Activated CD8-positive, alpha-beta memory T cell treated with anti-CD3 and anti-CD28 coated beads, Interleukin-2, amount 50 U/mL, for 48 hours (primary cell): ENCODE measurements at places on chromosomes 7 and 10.

DNA sequence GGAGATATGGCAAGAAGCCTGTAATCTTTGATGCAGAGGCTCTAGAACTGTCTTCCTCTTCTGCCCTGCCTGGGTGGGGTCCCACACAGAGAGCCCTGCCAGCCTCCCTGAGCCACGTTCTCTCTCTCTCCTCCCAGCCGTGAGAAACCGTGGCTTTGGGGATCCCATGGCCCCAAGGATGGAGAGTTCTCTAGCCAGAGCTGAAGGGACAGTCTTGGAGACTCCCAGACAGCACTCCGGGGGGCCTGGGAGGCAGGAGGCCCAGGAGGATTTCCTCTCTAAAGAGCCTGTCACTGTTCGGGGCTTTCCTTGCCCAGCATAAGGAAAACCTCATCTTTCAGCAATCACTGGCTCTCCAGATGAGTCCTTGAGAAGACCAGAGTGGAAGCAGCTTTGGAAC lies 227.1 kb downstream of the ARHGAP12 start:
- no peak for DNase-seq

DNA sequence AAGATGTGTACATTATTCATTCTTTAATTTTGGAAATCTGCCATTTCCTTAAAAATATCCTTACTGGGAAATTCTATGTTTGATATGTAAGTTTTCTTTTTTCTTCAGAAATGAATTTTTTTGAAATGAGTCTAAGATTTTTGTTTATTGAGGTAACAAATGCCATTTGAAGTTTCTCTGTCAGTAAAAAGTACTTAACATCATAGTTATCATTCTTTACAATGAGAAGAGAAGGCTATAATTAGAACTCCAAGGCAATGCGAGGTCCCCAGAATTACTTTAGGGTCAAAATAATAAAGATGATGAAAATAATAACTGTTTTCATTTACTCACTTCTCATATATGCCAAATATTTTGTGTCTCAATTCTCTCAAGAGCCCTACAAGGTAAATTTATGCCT lies 37.0 kb upstream of the RHOBTB1 start:
- DNase-seq, result no peak

DNA sequence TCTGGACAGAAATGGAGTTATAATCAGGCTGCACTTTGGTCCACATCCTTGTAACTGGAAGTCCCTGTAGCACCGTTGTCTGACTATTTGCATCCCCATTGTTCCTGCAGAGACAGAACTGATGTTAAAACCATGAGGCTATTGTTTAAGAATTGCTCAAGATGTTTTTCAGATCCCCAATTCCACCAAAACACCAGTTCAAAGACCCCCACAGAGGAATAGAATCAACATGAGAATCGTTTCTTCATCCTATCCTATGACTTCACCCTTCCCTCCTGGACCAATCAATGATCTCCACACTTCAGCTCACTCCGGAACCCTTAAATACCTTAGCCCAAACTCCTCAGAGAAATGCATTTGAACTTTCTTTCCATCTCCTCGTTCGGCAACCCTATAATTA lies 57.1 kb upstream of the GRID1 start:
- no peak for DNase-seq

- peak; percentile 89 for DNase-seq
These were observed 22.8 kb downstream of the RGR start for GRCh38 chr10:84267503-84268126.

DNA sequence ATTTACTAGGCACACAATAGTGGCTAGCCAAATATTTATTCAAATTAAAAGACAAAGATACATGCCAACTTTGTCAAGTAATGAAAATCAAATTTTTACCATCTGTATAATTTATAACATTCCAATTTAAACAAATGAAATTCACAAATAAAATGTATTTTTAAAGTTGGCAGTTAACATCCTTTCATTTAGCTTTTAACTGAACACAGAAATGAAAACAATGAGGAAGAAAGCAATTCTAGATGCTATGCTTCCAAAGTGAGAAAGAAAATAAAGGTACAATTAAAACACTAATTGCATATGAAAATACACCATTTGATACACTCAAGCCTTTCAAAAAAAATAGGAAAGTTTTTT lies 123.1 kb downstream of the MPP7 start:
- DNase-seq, result no peak

DNA sequence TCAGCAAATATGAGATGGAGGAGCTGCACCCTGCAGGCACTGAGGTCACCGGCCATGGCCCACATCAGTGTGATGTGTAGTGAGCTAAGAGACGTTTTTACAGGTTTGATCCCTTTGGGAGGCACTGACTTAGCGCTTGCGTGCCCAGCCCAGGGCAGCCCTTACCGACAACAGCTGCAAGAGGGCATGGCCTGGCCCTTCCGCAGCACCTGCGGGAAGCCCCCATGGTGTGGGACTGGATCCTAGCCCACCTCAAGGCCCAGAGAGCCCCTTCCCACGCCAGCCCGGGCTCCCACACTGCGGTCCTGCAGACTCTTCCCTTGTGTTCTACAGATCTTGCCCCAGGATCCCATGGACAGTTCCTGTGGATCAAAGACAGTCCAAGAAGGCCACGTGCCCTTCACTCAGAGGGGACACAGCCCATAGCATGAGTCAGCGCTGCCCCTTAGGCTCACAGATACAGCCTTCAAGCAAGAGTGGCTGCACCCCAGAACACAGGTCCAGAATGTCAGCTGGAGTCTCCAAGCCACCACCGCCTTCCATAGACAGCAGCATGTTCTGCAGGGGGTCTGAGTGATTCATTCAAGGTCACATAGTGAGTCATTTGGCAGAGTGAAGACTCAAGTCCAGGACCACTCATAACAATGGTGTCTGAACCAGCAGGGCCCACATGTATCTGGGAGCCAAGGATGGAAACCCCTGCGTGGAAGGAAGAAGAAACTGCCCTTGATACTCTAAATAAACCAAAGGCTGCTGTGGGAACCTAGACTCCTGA lies 25.4 kb downstream of the TLL2 start:
- DNase-seq, result no peak

- DNase-seq, result no peak
These were observed 58.1 kb downstream of the WNT2 start for GRCh38 chr7:117264716-117265115.

DNA sequence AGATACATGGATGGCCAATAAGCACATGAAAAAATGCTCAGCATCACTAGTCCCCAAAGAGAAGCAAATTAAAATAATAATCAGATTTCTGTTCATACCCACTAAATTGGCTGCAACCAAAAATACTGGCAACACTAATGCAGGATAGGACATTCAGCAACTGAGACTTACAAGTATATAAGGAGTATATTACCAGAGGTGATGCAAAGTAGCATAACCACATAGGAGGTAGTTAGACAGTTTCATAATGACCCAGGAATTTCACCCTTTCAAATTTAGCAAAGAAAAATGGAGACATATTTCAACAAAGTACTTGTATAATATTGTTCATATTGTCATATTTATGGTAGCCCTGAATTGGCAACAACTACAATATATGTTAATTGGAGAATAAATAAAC lies 727.8 kb downstream of the GRID1 start:
- DNase-seq, result no peak

GRCh38 chr10:49606981-49607535 lies 3.1 kb upstream of the SLC18A3 start:
- peak; percentile 88 for DNase-seq

- DNase-seq, result peak; percentile 52
These were observed 3.5 kb downstream of the ESYT2 start for GRCh38 chr7:158825628-158826289.

GRCh38 chr7:73730485-73730884 lies 8.1 kb downstream of the ABHD11 start:
- no peak for DNase-seq

DNA sequence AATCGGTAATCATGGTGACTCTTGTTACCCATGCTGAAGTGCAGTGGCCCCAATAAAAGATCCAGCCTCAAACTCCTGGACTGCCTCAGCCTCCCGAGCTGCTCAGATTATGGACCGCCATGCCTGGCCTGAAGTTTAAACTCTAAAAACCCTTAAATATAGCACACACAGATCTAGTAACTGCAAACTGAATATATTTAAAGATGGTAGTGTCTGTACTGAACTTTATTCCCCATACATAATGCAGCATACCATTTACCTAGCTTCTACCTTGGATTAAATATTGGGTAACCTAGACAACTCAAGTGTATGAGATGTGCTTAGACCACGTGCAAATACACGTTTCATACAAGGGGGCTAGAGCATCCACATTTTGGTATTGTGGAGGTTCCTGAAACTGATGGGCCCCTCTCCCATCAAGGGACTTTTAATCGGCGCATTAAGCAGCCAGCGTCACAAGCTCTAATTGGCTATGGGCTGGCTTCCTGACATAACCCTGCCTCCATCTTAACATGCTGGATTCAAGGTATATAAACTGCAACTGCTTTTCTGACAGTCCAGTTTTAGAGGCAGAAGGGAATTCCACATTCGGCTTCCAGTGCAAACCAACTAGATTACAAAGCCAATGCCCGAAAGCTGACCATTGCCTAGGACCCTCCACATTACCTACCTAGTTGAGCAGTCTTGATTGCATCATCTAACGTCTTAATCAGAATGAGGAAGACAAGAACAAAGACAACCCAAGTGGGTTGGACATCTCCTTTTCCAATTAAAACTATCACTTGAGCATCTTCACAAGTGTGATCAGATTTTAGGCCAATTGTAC lies 13.0 kb downstream of the HNRNPA2B1 start:
- DNase-seq, result peak; percentile 76

DNA sequence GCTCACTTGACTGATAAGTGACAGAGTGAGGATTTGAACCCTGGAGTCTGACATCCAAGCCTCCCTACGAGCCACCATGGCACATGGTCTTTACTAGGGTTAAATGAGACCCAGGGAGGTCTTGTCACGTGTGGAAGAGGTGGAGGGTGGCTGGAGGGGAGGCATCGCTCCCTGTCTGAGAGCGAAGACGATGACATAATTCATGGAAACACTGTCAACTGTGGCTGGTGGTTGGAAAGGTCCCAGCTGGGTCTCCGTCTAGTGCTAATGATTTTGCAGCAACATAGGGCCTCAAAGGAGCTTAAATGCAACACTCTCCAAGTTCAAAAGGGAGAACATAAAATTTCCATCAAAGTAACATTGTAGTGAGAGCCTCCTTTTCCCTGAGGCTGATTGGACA lies 99.9 kb upstream of the BAIAP2L1 start:
- DNase-seq, result no peak

GRCh38 chr10:132799865-132800264 lies 13.9 kb upstream of the NKX6-2 start:
- no peak for DNase-seq

DNA sequence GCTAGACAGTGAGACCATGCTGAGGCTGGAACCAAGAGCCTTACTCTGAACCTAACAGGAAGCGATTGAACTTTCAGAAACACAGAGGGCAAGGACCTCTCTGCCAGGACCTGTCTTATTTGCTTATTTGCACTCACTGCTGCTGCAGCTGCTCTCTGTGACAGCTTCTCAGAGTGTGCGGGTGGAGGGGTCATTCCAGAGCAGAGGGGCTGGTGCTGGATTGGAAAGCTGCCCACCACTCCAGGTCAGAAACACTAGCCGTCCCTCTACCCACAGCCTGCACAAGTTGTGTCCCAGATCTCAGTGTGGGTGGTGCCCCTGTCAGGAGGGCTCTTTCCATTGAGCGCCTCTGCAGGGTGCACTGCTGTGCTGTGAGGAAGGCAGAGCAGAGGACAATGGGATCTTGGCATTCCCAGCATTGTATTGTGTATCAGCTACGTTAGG lies 126.2 kb downstream of the CCNY start:
- DNase-seq, result no peak

DNA sequence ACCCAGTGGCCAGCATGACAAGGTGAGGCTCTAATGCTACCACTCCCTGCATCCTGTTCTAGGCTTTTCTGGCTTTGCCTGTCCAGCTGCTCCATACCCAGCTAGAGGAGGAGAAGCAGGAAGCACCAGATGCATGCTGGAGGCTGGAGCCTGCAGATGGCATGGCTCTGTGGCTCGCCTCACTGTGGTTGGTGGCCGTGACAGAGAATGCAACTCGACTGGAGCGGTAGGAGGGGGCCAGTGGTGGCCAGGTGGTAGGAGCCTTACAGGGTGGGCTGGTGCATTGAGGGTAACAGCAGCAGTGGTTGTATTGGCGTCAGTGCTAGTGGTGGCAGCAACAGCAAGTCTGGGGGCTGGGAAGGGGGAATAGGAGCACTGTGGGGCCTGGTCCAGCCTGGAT lies 128.6 kb downstream of the ZNF248 start:
- no peak for DNase-seq

DNA sequence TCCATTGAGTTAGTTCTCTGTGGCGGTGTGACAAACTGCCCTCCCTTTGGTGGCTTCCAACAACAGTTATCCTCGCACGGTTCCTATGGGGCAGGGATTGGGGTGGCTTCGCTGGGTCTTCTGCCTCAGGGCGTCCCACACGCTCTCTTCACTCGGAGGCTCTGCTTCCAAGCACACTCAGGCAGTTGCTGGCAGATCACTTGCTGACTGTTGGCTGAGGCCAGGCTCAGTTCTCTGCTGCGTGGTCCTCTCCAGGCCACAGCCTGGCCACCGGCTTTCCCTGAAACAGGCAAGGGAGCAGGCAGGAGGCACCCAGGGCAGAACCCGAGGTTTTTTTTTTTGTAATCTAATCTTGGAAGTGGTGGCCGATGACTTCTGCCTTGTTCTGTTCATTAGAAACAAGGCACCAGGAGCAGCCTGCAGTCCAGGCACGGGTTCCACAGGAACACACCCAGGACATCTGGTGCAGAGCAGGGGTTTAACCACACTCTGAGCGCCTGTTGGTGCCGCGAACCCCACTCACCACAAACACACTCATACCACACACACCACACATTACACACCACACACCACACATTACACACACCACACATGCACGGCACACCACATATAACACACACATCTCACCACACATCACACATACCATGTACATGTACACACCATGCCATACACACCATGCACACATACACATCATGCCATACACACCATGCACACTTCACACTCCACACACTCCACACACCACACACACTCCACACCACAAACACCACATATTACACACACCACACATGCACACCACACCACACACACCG lies 112.2 kb downstream of the PTPN20 start:
- peak; percentile 49 for DNase-seq

GRCh38 chr10:4947635-4948596 lies 15.3 kb upstream of the AKR1C1 start:
- no peak for DNase-seq

DNA sequence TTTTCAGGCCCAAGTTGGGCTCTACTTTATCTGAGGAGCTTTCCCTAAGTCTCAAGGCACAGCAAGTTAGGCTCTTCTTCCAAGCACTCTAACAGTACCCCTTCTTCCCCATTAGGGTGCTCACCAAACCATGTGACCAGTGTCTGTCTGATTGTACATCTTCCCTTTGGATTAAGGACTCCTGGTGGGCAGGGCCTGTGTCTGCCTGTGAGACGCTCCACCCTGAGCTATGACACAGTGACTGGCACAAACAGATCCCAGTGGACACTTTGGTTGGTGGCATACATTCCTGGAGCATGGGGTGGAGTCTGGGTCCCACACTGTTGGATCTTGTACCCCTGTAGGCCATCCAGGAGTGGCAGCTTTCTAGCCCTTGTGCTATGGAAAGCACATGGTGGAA lies 23.8 kb downstream of the PLPP4 start:
- no peak for DNase-seq
